ENCODE measurements at places on chromosomes 7 and 10.

- DNase-seq = no peak
Observed at GRCh38 chr7:48734695-48735406, 189.5 kb upstream of the CDC14C start.

- no peak for DNase-seq
Observed at GRCh38 chr10:1567152-1567551, 170.2 kb downstream of the ADARB2 start.

GRCh38 chr10:87523731-87524130 is 19.0 kb downstream of the MINPP1 start:
- no peak for DNase-seq

DNA sequence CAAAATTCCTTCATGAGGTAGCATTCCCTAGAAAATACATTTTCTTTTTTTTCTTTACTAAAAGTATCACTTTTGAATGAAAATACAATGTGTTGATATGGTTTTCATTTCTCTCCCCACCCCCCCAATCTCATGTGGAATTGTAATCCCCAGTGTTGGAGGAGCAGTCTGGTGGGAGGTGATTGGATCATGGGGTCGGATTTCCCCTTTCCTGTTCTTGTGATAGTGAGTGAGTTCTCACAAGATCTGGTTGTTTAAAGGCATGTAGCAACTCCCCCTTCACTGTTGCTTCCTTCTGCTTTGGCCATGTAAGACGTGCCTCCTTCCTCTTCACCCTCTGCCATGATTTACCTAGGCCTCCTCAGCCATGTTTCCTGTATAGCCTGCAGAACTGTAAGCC is 790.3 kb upstream of the KCND2 start:
- DNase-seq = no peak

DNA sequence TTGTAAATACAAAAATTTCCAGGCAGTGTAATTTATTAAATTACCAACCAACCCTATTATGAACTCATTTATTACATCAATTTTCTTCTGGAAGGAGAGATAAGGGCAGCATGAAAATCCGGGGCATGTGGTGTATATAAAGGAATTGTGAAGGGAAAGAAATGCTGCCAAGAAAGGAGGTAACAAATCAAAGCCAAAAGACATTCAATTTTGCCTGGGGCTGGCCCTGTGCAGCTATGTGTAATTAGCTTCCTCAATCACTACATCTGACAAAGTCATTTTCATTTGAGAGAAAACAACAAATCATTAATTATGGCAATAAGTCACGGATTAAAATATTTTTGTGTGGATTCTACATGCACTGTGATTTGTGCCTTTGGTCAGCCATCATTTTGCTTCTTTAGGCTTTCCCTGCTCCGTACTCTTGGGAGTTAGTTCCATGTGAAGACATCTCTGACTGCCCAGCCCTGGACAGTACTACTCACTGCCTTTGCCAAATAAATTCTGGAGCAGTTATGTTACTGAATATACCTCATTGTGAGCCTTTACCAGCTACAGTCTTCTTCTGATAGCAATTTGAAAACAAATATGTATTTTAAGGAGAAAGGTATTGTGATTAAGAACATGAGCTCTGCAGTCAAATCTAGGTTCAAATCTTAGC is 191.7 kb downstream of the RELN start:
- no peak for DNase-seq
